ENCODE measurements at places on chromosomes 7 and 10. TPM values are rescaled to one million over a fixed set of nuclear protein-coding genes. Genes with fewer than 3 reads are reported as not detected.

The CACNA2D1 gene
- 59.7 TPM for total RNA-seq

The POM121 gene
- total RNA-seq, result 8.2 TPM

The GTPBP10 gene
- total RNA-seq, result 10.0 TPM

The LRRD1 gene
- total RNA-seq, result not detected

The SPDYE11 gene
- total RNA-seq, result not detected

The NEUROG3 gene
- total RNA-seq, result not detected

The TNS3 gene
- total RNA-seq, result 32.5 TPM

The NODAL gene
- total RNA-seq, result not detected

All from sigmoid colon (tissue), 7 donors.